C1 segment of cervical spinal cord (tissue), 14 donors: ENCODE measurements at places on chromosomes 4 and X.

DNA sequence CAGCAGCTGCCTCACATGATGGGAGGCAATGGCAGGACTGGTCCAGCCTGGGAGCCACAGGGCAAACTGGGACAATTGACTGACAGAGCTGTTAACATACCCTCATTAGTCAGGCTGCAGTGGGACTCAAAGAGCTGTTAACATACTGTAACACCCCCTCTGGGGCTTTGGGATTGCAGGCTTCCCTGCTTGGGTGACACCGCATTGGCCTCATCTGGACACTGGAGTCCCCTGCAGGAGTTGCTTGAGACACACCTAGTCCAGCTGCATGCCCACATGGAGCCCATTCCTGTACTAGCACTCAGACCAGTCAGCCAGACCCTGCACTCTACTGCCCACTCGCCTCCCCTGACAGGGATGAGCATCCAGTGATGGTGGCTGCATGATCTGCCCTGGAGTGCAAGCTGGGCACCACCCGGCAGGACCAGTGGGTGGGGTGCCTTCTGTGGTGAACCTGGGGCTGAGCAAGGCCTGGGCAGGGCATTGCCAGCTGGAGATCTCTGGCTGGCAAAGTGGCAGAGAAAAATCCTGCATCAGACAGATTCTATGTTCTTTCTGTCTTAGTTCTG lies 138.8 kb downstream of the DTHD1 start:
- no peak for DNase-seq

DNA sequence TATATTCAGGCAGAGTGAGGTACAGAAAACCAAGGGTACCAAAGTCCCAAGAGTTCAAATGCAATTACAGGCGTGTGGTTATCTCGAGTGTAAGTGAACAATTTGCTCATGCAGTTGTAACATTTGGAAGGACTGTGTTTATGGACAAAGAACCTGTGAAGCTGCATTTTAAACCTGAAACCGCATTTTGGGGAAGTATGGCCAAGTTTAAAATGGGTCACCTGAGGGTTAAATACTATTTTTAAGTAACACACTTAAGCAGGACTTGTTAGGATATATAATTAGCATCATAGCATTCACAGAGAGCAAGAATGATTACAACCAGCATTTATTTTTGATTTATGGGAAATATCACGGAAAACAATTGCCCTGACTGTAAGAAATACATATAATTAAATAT lies 79.1 kb upstream of the LCORL start:
- DNase-seq: no peak

DNA sequence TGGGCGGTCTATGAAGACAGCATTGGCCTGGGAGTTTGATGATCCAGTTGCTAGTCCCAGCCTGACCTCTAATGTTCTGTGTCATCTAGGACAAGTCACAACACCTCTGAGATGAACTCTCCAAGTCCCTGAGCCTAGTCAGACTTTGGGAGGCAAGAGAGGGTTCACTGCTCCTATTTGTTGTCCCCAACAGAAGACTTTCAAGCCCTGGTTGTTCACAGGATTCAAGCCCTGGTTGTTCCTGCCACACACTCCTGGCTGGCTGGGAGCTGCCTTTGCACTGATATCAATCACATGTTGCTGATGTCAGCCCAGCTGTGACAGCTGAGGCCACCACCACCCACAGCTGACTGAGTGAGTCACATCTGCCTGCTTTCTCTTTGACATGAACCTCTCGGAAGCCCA lies 253.2 kb upstream of the RASGEF1B start:
- DNase-seq: peak; percentile 23

DNA sequence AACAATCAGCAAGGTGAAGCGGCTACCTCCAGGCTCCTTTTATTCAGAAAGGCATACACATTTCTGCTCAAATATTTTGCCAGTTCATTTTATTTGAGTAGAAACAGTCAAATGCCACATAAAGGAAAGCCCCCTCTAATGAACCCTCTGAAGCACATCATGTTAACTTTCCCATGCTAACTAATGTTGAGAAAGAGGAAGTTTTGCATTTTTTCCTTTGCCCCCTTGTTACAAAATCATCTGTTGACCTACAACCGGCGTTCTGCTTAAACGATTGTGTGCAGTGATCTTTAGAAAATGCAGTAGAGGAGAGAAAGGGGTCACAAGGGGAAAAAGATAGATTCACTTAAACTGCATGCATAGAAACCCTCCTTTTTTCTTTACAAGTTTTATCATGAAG lies 25.2 kb upstream of the ATXN3L start:
- DNase-seq: no peak

DNA sequence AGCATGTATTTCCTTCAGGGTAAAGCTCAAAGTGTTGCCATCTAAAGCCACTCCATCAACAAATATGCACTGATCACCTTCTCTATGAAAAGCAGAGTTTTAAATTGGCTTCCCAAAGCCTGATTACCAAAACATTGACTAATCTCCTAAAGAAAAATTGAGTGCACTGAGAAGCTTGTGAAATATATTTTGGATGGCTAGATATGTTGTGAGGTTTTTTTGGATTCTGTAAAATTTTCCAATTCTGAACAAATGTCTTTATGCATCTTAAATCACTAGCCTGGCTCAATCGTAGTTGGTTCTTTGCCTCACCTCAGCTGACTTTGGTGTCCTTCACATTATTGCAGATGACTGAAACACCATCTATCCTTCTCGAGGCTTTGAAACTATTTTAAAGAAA lies 14.9 kb upstream of the EXOSC9 start:
- no peak for DNase-seq

- no peak for DNase-seq
These were observed 51.7 kb downstream of the PPARGC1A start for GRCh38 chr4:23838131-23838530.

- no peak for DNase-seq
These were observed 6.0 kb downstream of the SEL1L3 start for GRCh38 chr4:25856756-25857155.

DNA sequence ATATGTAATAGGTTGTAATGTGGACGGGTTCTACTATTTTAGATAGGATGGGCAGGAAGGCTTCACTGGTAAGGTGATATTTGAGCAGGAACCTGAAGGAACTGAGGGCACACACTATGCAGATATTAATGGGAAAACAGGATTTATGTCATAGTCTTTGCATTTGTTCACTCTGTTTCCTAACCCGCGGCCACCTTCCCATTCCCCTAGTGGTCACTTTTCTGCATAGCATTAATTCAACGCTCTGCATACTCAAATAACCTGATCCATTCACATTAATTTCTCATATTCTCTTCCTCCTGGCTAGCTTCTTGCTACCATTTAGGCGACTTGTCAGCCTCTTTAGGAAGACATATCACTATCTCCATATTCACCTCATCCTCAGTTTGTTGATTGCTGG lies 61.5 kb downstream of the GSPT2 start:
- no peak for DNase-seq

DNA sequence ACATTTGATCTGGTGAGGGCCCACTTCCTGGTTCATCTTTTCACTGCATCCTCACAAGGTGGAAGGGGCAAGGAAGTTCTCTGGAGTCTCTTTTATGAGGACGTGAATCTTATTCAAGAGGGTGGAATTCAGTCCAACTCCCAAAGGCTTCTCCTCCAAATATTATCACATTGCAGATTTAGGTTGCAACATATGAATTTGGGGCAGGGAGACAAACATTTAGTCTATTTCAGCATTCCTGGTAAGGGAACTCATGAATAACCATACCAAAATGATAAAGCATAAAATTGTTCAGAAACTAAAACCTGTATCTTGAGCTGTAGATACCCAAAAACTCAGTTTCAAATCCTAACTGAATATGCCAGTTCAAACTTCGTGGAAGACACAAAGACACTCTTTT lies 246.8 kb downstream of the QDPR start:
- DNase-seq: no peak

DNA sequence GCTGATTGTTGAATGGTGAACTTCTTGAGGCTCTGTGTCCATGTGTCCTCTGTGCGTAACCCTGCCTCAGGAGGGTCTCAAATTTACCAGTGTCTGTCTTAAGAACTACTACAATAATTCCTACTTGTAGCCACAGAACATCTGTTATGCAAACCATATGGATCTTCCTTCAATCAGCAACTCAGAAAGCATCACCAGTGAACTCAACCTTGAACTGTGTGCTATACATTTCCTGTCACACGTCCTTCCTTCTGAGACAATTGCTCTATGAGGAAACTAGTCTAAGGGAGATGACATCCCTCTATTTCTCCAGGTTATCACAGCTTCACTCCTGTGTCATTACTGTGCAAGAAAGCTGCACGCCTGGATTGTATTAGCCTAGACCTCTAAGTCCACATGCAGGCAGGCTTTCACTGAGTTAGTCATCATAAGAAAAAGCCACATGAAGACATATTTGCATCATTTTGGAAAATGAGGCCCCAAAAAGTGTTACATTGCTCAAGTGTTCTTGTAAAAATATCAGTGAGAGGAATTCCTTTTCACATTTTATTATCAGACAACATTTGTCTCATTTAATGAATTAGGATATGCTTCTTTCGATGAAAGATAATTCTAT lies 157.8 kb downstream of the AFF2 start:
- no peak for DNase-seq

DNA sequence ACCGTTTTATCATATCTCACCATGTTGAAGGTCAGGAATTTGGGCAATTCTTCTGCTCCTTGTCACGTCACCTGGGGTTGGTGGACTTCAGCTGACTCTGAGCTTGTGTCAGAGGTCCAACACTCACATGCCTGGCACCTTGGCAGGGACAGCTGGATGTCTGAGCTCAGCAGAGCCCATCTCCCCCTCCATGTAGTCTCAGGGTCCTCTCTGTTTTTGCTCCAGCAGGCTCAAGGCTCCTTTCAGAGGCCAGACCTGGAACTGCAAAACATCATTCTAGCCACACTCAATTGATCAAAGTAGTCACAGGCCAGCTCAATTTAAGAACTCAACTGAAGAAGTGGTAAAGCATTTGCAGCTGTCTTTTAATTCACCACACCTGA lies 45.4 kb downstream of the EDNRA start:
- DNase-seq: no peak

DNA sequence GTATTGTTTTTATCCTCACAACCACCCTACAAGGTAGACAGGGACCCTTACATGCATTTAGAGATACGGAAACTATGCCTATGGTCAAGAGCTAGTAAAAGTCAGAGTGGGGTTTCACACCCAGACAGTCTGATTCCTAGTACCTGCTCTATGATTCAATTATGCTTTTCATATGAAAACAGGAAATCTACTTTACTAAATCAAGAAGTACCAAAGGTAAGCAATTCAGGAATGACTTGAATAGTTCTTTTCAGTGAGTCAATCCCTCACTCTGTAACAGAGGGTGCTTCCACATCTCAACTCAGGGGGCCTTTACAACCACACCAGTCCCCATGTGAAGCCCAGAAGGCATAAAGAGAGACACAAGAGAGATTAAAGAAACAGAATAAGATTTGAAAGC lies 191.4 kb downstream of the PPP3CA start:
- no peak for DNase-seq

GRCh38 chr4:27360790-27361267 lies 500.2 kb downstream of the STIM2 start:
- no peak for DNase-seq

- DNase-seq: no peak
These were observed 90.6 kb downstream of the LRP2BP start for GRCh38 chr4:185304944-185305690.

DNA sequence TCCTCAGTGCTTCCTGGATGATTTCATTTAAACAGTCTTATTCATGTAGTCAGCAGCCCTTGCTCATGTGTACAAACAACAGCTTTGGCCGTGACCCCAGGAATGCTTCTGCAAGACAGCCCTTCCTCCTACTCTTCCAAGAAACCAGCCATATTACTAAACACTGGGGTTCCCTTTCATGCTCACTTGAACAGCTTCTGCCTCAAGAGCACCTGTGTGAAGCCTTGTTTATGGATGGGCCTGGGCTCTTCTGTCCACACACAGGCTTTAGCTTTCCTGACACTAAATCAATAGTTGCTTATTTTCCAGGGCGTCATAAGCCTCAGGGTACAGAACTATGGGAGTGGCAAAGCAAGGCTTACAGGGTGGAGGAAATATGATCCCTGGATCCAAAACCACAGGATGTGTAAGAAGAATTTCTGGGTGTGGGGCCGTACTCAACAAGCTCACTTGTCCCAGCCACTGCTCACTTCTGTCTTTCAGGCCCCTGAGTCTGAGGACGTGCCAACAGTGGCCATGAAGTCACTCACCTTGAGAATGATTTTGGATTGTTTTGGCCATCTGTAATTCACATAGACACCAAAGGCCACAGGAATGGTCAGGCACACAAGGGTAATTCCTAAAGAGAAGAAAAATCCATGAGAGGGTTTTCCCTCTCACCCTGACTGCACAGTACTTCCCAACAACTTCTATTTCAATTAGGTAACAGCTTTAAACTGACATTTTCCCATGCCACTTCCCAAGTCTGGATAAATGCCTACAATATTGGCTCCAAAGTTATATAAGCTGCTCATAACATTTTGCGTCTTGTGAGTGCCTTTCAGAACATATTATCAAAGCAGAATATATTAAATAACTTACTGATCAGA lies 17.7 kb downstream of the SLC10A6 start:
- DNase-seq: no peak

DNA sequence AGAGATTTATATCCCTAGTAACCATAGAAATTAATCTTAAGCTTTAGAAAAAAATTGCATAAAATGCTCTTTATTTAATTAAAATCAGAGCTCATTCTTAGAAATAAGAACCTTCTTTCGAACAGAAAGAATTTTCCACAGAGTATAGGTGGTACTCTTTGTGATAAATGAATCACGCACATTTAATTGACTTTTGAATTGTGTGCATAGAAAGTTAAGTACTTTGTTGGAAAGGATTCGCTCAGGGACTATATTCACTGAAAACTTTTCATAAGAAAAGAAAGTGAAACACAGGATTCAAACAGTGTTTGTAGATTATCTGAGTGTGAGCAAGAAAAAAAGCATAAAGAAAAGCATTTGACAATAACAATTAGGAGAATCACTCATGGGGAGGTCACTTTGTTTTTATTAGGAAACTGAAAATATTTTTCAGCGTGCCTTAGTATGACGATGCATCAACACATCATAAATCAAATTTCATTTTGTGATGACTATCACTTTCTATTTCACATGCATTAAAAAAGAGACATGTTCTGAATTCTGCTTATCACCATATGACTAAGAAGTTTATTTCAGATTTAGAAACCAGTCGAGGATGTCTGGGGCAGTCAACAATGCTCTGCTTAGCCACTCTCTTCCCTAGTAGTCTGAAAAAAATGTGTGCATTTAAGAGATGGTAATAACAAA lies 49.5 kb downstream of the STX18 start:
- DNase-seq: no peak

GRCh38 chrX:13373431-13374187 lies 53.8 kb upstream of the ATXN3L start:
- DNase-seq: no peak

GRCh38 chr4:71009086-71009485 lies 15.6 kb downstream of the DCK start:
- DNase-seq: no peak

DNA sequence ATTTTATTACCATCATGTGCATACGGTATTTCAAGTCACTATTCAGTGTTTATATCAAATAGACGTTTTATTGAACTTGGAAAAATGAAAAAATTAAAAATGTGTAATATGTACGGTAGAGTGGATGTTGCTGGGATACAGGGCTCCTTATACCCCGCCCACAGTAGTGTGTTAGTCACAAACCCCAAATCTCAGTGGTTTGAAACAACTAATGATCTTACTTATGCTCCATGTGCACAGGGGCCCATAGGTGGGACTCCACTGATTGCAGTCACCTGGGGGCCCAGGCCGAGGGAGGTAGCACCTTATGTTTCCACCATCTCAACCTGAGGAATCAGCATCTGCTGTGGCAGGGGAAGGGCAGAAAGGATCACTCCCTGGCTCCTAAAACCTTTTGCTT lies 18.1 kb downstream of the LSM6 start:
- DNase-seq: no peak
